Brain (organoid and tissue), 16 donors: ENCODE measurements at places on chromosomes 12 and 14.

- DNase-seq, result no peak
Measured at GRCh38 chr12:26612203-26612602, 220.8 kb downstream of the ITPR2 start.

- DNase-seq, result no peak
Measured at GRCh38 chr14:48614003-48614402, 938.6 kb upstream of the MDGA2 start.

- peak; percentile 40 for DNase-seq
Measured at GRCh38 chr12:117441751-117442150, 80.3 kb upstream of the NOS1 start.

DNA sequence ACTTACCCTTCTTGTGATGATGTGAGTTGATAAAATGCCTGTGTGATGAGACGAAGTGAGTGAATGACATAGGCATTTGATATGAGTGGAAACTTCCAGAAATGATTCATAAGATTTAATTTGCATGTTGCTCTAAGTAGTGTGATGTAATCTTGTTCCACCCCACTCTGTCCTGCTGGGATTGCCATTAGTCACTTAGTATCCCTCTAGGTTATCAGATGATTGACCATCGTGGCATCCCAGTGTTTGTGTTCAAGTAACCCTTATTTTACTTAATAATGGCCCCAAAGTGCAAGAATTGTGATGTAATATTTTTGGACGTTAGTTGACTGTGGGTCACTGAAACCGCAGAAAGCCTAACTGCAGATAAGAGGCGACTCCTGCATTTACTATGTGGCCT, 214.4 kb upstream of the DIO2 start:
- DNase-seq, result no peak

GRCh38 chr14:52377940-52378339, 63.8 kb downstream of the PTGER2 start:
- DNase-seq, result no peak

DNA sequence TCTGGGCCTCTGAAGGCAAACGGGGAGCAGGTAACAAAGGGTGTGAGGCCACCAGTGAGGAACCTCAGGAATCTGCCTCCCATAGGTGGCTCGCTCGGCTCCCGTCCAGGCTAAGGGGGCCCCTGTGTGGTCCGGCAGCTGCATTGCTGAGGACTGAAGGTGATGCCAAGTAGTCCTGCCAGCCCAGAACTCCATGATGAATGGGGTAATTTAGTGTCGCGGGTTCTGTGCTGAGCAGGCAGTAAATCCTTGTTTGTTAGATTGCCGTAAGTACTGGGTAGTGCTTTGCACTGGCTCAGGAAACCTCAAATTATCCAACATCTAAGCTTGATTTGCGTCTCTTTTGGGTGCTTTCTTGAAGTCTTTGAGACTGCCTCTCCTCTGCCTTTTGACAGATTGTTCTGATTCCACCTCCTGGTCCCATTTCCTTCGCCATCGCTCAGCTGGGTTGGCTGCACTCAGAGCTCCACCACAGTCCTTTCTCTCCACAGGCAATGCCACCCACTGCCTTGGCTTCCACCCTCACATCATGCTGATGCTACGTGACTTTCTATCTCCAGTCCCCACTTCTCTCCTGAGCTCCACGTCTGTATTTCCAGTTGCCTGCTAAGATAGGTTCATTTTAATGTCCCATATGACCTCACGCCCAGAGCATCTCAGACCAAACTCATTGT, 392.0 kb downstream of the FUT8 start:
- no peak for DNase-seq

DNA sequence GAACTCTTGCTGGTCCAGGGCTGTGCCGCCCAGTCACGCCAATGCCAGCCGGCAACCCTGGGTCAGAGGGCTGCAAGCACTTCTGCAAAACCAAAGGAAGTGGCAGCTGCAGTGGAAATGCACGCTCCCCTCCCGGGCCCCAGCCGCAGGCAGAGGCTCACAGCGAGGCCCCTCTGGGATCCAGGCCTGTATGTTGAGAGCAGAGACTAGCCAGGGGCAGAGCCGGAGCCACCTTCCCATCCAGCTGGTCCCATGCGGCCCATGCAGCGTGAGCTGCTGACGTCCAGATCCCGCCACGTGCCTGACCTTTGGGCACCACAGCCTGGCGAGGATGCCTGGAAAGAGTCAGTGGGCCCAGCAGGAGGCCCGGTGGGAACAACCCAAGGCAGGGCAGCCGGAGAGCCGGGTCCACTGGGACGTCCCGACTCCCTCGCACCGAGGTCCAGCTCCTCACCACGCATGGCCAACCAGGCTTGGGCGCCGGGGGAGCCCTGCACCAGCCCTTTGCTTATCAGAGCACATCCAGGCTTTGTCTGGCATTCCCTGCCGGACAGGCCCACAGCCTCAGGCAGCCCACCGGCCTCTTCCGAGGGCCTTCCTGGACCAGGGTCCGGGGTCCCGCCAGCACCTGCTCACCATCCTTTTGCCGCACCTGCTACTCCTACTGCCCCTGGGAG, 4.3 kb downstream of the GPR132 start:
- no peak for DNase-seq

DNA sequence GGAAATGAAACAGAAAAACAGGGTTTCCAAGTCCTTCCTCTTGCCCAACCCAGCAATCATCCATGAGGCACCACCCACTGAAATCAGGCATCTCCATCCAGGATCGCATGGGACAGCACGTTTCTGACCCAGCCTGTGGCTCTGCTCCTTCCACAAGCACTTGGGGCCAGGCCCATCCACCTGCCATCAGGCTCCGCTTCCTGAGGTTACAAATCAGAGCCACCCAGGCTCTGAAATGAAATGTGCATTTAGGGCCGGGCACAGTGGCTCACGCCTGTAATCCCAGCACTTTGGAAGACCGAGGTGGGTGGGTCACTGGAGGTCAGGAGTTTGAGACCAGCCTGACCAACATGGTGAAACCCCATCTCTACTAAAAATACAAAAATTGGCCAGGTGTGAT, 717 bp upstream of the KRT78 start:
- no peak for DNase-seq

- no peak for DNase-seq
Measured at GRCh38 chr14:103302966-103303365, 31.1 kb upstream of the EIF5 start.

DNA sequence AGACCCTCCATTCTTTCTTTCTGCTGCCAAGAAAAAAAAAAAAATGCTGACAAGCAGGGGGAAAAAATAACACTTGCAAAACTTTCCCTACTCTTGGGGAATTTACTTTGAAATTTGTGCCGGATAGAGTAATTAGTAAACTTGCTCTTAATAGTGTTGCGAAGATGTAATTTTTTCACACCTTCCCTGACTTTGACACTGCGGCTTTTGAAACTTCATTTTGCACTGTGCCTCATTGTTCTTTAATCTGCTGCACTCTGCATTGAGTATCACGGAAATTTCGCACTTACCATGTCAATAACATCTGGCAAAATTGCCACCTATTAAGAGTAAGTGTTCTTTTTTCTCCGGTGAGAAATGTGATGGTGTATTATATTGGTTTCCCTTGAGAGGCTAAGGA, 596.1 kb downstream of the VRK1 start:
- DNase-seq, result no peak

DNA sequence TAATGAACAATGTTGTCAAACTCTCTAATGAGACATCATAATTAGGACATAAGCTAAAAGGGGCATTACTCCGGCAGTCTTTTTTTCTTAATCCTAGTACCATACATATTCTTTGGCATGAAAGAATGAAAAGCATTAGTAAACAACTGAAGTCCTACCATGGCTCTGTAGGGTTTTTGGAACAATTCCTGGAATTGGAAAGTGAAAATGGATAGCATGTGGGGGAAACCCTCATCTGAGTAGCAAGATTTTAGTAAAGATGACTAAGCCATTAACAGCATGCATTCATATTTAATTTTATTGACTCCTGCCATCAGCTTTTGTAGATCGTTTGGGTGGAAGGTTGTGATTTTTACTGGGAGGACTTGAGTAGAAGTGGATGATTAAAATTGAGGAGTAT, 216.2 kb upstream of the PDZRN4 start:
- DNase-seq, result no peak

GRCh38 chr14:52413729-52414408, 99.8 kb downstream of the PTGER2 start:
- no peak for DNase-seq

- DNase-seq, result no peak
Measured at GRCh38 chr12:2764398-2764797, 30.4 kb upstream of the FKBP4 start.

- DNase-seq, result no peak
Measured at GRCh38 chr14:92340931-92341330, 18.0 kb downstream of the SLC24A4 start.

DNA sequence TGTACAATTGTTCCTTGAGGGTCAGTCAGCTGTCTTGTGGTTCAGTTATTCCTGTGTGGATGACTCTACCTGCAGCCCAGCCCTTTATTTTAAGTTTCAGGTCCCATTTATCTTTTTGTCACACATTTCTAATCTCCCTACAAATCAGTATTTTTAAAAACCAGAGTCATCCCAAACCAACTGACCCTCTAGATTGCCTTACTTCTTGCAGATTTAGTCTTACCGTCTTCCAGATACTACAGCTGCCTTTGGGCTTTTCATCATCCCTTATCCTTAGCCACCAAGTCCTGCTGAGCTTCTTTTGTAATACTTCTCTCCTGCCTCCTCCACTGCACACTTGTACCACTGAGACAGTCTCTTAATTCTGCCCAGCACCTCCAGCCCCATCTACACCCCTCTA, 54.9 kb downstream of the PRKCH start:
- DNase-seq, result no peak

DNA sequence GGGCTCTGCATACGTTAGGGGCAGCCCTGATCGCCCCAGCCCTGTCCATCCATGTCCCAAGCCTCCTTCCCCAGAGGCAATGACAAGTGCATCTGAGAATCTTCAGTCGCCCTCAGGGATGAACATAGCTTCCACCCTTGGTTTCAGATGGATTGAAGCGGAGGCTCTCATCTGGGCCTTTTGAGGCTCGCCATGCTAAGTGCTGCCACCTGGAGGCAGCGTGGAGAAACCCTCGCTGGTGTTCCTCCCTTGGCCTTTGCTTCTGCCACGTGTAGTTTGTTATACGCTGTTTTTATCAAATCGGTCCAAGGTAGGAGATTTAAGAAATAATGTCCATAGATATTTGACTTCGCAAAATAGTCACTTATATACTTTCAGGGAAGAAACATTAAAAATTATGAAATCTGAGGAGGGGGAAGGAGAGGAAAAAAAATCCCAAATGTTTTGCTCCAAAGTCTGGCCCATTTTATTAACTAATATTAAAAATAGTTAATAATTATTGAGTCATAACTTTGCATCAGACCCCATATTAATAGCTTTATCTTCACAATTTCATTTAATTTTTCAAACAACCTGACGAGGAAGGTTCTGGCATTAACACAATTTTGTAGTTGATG, 28.8 kb upstream of the LRRC10 start:
- peak; percentile 68 for DNase-seq

DNA sequence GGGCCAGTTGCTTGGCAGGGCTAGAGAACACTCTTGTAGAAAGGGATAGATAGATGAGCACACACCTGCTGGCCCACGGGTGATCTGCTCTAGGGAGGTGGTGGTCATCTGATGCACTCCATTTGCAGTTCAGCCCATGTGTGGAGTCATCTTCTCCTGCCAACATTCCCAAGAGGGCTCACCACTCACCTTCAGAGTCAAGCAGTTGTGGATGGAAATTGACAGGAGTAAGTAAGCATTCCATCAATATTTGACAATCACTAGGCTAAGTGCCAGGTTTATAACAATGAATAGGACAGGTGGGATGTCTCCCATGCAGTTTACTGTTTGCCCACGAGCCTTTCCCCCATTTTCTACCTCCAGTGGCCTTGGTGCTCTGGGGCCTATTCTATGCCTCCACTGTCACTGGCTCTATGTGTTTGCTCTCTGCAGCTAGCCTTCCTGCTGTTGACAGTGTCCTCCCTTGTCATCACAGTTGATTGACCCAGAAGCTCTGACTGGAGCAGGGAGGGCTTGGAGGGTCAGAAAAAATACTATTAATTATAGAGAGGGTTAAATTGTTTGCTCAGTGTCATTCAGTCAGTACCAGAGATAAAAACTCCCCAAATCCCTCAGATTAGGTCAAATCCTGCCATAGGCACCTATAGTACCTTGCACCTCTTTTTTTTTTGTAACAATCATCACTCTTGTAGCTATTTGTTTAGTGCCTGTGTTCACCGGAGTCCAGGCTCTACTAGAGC, 134.6 kb upstream of the PZP start:
- DNase-seq, result no peak

DNA sequence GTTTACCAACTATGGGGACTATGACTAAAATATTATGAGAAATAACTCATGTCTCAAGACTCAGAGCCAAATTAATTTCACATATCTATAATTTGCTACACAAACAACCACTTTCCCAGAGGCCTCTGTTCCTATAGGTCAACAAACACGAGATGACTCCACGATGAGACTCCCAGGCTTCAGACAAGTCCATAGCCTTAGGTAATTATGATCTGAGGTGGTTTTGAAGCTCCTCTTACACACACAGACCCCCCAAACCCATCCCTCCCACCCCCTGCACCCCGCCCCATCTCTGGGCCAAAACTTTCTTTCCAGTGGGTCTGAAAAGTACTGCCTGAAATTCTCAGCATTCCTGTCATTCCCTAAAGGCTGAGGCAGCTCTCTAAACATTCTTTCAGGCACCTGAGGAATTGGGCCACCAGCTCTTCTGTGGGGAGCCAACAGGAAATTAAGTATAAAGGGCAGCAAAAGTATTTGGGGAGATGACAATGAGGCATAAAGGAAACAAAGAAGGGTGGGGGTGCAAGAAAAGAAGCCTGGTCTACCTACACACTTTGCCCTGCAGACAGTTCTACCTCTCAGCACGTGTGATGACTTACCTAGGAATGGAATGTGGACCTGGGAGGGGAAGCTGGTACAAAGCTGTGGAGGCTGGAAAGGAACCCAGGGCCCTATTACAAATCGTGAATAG, 143.6 kb downstream of the PAWR start:
- DNase-seq, result no peak

DNA sequence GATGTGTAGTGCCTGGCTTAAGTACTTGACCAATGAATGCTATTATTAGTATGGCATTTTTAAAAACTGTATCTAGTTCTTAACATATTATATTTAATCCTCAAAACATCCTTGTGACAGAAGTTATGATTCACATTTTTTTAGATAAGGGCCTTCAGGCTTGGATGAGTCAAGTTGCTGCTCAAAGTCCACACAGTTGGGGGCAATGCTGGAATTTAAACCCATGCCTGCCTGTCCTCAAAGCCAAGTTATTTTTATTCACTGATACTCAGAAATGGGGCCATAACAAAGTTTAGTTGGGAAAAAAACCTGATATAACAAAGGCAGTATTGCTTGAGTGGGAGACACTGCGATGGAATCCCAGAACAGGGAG, 50.6 kb downstream of the RFX4 start:
- no peak for DNase-seq

GRCh38 chr14:26959437-26959836, 361.6 kb upstream of the NOVA1 start:
- DNase-seq, result peak; percentile 27

- no peak for DNase-seq
Measured at GRCh38 chr12:49126852-49127763, 4.1 kb downstream of the TUBA1B start.

GRCh38 chr12:47776471-47777143, 3.6 kb downstream of the SLC48A1 start:
- DNase-seq, result no peak
